ENCODE measurements at places on chromosomes 12 and 14.

- no peak for DNase-seq
Measured at GRCh38 chr14:92850492-92850891, 56.4 kb downstream of the GOLGA5 start.

DNA sequence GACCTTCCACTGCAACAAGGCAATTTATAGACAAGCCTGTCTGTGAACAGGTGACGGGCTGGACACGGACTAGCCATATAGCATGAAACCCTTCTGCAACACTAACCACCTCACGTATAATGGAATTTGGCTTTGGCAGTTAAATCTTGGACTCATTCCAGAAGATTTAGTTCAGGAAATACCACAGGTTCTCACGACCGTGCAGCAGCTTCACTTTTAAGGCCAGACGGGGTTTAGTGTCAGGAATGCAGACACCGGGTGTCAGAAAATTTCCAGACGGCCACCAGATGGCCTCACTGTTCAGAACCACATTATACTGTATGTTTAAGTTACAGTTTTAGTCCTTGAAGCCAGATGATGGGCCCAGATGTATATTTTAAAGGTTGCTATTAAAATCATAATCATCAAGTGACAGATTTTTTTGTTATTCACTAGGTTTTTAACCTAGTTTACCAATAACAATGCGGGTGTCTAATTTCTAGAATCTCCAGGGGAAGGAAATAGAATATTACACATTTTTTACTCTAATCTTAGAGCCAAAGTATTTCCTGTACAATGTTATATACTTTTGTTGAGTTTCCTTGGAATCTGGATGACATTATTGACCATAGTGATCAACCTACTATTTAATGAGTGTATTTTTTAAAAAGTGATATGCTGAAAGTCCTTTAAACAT is 90.5 kb upstream of the TMPO start:
- peak; percentile 7 for DNase-seq

DNA sequence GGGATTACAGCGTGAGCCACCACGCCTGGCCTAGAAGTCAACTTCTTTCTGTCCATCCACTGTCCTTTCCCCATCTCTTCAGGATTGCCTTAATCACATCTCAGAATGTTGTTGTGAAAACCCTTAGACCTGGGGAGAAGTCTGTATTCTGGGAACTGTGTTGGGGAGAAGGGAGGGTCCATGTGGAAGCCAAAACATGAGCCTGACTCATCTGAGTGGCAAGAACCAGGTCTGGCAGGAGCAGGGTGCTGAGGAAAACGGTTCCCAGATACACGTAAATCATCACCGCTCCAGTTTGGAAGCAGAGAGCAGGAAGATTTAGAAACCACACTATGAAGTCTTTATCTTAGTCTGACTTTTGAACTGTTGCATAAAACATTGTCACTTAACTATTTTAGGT is 245.6 kb upstream of the RGS6 start:
- DNase-seq, result no peak

DNA sequence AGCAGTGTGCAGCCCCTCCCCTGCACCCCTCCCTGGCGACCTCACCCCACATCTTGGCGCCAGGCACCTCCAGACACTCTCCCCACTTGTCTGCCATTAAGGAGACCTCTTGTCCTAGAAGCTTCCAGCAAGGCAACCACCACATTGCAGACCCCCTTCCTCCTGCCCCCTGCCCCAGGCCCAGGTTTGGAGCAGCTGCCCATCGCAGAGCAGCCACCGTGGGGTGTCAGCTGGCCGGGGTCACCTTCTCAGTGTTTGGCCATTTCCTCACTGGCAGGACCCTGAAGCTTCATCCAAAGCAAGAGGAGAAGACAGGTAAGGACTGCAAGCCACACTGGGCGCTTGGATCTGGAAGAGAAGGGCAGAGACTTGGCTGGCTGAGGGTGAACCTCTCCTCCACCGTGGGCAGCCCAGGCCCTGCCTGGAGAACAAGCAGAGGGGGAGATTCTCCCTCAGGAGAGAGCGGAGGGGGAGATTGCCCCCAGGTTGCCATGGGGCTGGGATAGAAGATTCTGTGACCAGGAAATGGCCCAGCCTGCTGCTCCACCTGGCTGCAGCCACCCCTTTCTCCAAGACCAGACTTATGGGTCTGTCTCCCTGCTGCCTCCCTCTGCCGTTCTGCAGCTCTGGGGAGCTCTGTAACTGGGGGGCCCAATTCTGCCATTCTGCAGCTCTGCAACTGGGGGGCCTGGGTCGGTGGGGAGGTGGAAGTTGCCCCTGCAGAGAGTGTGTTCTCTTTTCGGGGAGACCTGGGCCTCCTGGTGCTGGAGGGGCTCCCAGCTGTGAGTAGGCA is 72.9 kb upstream of the C14orf180 start:
- no peak for DNase-seq

DNA sequence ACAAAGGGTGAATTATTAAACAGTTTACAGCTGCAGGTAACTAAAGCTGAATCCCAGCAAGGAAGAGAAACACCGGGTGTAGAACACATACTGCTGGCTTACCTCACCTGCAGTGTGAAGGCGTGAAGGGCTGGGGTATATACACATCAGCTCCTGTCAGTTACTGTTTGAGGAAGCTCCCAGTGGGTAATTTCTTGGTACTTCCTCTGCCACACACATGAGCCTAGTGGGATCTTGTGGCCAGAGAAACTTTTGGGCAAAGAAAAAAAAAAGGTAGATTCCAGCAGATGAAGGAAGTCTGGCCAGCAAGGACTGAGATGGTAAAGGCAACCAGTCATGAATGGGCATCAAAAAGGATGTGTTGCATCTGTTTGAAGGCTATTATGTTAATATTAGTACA is 14.0 kb upstream of the GPR33 start:
- no peak for DNase-seq

DNA sequence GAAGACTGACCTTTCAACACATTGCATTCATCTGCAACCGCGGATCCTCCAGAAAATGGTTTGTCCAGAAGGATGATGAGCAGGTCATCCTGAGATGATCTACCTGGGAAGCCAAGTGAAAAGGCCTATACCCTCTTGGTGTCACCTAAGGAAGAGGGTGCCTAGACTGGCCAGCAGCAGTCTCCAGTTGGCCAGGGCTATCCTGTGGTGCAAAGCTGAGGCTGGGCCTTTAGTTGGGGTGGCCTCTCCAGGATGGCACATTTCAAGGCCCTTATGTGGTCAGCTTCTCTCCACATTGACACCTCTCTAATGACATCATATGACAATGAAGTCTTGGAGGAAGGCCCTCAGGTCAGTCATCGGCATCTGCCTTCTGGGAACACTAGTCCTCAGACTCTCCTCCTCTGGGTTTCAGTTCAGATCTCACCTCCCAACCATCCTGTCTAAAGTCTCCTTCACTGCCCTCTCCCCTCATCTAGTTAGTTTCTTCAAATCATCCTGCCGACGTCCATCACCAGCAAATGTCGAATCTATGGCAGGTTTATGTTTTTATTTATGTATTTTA is 3.3 kb upstream of the SLC22A17 start:
- DNase-seq, result no peak

- DNase-seq, result no peak
Measured at GRCh38 chr12:132572106-132572505, 38.3 kb downstream of the LRCOL1 start.

DNA sequence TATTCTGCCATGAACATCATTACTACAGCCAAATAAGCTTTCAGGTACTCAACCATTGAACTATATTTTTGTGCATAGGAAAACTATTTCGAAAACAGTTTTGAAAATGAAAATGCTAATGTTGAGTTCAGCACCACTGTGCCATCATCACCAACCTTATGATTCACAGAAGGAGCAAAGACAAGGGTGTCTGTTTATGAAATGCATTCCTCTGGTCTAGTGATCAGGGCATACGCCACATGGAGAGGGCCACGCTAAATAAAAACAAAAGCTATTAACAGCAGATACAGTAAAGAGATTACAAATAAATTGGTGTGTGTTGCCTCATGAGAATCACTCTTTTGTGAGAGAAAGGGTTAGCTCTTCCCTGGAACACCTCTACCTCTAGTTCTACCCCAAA is 43.2 kb upstream of the BMAL2 start:
- no peak for DNase-seq

GRCh38 chr14:97180304-97181200 is 383.4 kb downstream of the VRK1 start:
- DNase-seq, result no peak

DNA sequence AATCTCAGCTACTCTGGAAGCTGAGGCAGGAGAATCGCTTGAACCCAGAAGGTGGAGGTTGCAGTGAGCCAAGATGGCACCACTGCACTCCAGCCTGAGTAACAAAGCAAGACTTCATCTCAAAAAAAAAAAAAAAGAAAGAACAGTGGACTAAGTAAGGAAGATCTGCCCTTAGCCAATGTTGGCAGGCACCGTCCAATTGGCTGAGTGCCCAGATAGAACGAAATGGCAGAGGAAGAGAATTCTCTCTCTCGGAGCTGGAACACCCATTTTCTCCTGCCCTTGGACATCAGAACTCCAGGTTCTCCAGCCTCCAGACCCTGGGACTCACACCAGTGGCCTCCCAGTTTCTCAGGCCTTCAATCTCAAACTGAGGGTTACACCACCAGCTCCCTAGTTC is 49.9 kb downstream of the ESR2 start:
- peak; percentile 34 for DNase-seq

GRCh38 chr14:89121968-89122620 is 294.9 kb downstream of the FOXN3 start:
- peak; percentile 23 for DNase-seq

GRCh38 chr12:106285982-106286381 is 16.6 kb upstream of the TCP11L2 start:
- DNase-seq, result no peak

DNA sequence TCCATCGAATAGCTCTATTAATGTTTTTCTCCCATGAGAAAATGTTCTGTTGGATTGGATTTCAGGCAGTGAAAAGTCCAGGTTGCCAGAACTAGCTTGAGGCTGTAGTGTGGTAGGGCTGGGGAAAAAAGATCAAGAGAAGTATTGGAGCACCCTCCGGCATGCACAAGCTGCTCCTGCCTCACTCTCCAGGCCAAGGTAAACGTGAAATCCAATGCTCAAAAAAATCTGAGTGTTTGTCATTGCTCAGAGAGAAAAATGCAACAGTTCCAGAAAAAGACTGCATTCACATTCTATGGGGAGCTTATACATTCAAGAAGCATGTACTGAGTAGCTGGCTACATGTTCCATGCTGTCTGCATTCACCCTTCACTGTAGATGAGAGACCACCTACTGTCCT is 680.9 kb upstream of the TBX3 start:
- no peak for DNase-seq

GRCh38 chr12:74619884-74620283 is 82.2 kb downstream of the ATXN7L3B start:
- DNase-seq, result no peak

- no peak for DNase-seq
Measured at GRCh38 chr12:21710958-21711775, 53.5 kb upstream of the LDHB start.

DNA sequence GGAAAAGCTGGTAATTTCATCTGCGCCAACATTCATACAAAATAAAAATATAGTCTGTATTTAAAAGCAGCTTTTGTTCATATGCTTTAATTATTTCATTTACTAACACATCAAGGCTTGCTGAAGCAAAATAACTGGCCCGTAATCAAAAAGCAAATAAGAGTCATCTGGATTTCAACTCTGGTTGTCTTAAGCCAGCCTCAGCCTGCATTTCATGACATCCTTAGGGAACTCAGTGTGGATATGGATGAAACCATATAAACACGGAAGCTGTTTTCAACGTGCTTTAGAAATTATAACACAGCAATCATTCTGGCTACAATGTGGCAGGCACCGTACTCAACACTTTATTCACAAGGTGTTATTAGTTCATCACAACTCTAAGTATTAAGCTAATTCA is 852 bp downstream of the COX16 start:
- no peak for DNase-seq

DNA sequence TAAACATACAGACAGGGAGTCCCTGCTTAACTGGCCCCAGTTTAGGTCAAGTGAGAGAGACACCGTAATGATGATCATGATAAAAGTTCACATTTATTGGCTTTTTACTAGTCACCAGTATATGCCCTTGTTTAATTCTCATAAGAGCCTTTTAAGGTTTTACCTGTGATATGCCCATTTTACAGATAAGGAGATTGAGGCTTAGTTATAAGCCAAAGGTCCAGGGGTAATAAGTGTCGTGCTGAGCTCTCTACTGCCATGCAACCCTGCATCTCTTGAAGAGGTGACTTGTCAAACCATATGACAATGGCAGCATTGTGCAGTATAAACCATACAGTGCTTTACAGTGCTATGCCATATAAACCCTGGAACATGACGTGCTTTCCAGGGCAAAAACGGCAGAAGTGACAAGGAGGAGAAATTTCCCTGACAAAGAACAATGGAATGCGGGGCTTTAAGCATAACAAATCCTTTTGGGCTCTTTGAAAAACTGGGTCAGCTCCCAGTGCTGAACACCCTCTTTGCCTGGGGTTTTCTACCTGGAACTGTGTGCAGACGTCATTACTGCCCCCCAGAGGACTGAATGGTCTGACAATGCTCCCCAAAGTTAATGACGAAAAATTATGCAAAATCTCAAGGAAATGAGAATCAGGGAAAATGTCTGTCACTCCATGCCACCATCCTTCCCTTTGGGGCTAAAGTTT is 59.7 kb upstream of the C14orf132 start:
- no peak for DNase-seq

All from NCI-H1092 (cell line).